H9 (cell line): ENCODE measurements at places on chromosomes 11 and 22. TPM values are rescaled to one million over a fixed set of nuclear protein-coding genes. Genes with fewer than 3 reads are reported as not detected.

DNA sequence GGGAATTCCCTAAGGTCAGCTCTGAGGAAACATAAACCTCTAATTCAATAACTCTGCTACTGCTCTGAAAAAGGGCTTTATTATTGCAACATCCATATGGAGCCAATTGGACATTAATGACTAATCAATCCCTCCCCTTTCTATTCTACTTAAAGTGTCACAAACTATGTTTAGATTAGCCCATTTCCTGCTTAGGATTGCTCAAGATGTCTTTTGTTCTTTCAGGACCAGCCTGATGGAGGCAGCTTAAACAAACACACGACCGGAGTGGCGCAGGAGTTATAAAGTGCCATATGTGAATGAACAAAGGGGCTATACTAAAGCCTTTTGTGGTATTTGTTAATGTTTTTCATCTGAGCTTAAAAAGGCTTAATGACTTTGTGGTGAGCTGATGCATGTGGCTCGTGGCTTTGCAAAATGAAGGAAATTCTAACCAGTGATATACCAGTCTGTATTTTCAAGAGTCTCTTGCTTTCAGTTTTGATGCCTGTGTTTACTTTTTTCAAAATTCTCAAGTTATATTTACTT lies 354.4 kb downstream of the SOX6 start:
- H3K27ac ChIP-seq = no peak overlapping the region
- no peaks in the 10 kb centered on the region for H3K4me1 ChIP-seq
- H3K36me3 ChIP-seq = no peaks in the 10 kb centered on the region
- DNase-seq = no peak
- no peak overlapping the region for H3K4me3 ChIP-seq

GRCh38 chr11:131506348-131506747 lies 135.9 kb downstream of the NTM start:
- H3K36me3 ChIP-seq = no peaks in the 10 kb centered on the region
- no peak overlapping the region for H3K27ac ChIP-seq
- DNase-seq = no peak
- no peaks in the 10 kb centered on the region for H3K27me3 ChIP-seq
- H3K4me1 ChIP-seq = no peaks in the 10 kb centered on the region

GRCh38 chr11:11400121-11400520 lies 47.1 kb upstream of the CSNK2A3 start:
- H3K27ac ChIP-seq = no peak overlapping the region
- H3K36me3 ChIP-seq = no peaks in the 10 kb centered on the region
- DNase-seq = no peak
- H3K4me3 ChIP-seq = no peak overlapping the region
- peaks cover 6% of the 10 kb centered on the region; the same call in 1 of the 2 replicates for H3K4me1 ChIP-seq
- H3K27me3 ChIP-seq = no peaks in the 10 kb centered on the region

DNA sequence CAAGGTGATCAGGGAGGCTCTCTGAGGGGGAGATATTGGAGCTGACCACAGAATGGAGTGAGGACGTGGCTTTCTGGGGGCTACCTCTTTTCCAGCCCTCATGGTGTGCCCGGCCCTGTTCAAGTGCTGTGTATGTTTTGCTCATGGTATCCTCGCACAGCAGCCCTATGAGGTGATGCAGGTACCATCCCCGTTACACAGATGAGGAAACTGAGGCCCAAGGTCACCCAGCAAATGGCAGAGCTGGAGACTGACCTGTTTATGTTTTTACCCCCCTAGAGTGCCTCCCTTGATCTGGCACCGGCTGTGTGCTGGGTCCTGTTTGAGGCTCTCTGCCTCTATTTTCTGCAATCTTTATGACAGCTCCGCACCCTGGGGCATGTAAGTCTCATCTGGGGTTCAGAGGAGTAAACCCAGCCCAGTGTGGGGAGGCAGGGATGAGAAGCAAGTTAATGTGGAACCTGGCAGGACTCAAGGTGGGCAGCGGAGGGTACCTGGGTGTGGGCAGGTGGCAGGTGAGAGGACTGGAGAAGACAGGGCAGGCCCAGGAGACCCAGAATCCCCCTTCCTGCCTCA lies 20.8 kb downstream of the SGSM1 start:
- no peaks in the 10 kb centered on the region for H3K36me3 ChIP-seq
- no peak overlapping the region for H3K4me3 ChIP-seq
- no peak overlapping the region for H3K27ac ChIP-seq
- H3K4me1 ChIP-seq = no peaks in the 10 kb centered on the region; the same call in 1 of the 2 replicates
- no peak for DNase-seq
- H3K27me3 ChIP-seq = no peaks in the 10 kb centered on the region

DNA sequence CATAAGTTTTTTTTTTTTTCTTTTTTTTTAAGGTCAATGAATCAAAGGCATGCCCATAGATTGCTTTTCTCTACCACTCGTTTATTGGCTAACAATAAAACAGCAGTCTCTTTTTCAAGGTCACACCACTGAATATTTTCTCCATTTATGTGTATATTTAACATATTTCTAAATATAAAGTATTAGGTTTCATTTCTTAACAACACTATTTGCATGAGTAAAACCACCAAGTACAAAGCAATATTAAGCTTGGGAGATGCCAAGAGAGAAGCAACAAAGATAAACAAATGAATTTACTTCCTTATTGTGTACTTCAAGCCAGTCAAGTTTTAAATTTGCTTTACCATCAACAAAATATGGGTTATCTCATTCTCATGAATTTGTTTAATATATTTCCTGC lies 708.9 kb upstream of the CCDC179 start:
- H3K4me3 ChIP-seq = no peak overlapping the region
- DNase-seq = no peak
- no peaks in the 10 kb centered on the region for H3K27me3 ChIP-seq
- no peaks in the 10 kb centered on the region for H3K4me1 ChIP-seq
- H3K27ac ChIP-seq = no peak overlapping the region

DNA sequence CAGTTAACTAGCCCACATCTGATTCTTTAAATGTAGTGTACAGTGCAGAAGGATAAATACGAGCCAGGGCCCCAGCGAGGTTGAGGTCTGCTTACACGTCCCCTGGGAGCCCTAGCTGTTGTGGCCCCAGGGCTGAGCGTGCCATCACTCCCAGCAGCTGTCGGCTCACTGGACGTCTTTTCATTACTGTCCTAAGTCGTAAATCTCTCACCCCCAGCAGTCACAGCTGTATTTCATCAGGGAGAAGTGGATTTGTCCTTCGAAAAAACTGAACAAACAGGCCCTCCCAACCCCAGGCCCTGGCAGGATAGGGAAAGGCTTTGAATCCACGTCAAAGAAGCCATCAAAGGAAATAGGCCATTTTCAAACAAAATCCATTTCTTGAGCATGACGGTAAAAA lies 110.4 kb upstream of the CSNK2A3 start:
- H3K27ac ChIP-seq = no peak overlapping the region
- no peaks in the 10 kb centered on the region for H3K27me3 ChIP-seq
- H3K4me1 ChIP-seq = no peaks in the 10 kb centered on the region

- peaks cover 6% of the 10 kb centered on the region; the same call in 1 of the 2 replicates for H3K4me1 ChIP-seq
- no peaks in the 10 kb centered on the region for H3K27me3 ChIP-seq
- DNase-seq = no peak
- H3K27ac ChIP-seq = no peak overlapping the region
- no peaks in the 10 kb centered on the region for H3K36me3 ChIP-seq
- H3K4me3 ChIP-seq = no peak overlapping the region
These were observed 26.7 kb downstream of the CD44 start for GRCh38 chr11:35165423-35166368.

- H3K4me3 ChIP-seq = no peak overlapping the region
- H3K36me3 ChIP-seq = no peaks in the 10 kb centered on the region
- no peak for DNase-seq
These were observed 441.0 kb downstream of the NELL1 start for GRCh38 chr11:21110415-21110814.

DNA sequence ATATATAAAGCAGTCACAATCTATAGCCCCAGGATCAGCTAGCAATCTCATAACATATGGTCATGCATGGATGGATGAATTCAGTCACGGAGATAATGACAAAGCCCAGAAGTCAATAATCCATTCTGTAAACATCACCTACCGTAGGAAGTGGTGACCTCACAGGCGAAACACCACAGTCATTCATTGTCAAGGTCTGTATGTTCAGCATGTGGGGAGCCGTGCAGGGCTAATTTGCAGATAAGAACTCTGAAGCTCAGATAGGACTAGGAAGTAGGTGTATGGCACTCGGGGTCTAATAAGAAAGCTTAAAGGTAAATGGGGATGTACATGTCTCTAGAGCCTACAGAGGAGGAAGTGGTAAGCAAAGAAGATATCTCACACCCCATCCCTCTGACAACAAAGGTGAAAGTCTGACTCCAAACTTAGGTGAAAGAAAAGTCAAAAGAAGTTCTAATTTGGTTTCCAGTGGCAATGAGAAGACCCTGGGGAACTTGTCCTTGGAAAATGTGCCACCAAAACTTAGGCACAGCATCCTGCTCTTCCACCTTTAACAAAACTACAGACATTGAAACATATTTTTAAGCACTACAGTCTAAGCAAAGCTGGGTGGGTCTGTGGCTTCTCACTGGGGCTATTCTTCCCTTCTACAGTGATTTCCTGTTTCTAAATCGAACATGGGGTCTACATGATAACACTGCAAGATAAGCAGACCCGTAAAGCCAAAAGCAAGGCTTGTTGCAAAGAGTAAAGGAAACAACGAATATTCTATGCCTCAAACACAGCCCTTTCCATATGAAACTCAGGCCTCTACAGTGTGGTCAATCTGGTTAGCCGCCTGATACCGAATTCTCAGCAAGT lies 5.2 kb downstream of the CRTAM start:
- no peaks in the 10 kb centered on the region for H3K4me1 ChIP-seq
- H3K36me3 ChIP-seq = no peaks in the 10 kb centered on the region
- H3K4me3 ChIP-seq = no peak overlapping the region
- no peaks in the 10 kb centered on the region for H3K27me3 ChIP-seq

DNA sequence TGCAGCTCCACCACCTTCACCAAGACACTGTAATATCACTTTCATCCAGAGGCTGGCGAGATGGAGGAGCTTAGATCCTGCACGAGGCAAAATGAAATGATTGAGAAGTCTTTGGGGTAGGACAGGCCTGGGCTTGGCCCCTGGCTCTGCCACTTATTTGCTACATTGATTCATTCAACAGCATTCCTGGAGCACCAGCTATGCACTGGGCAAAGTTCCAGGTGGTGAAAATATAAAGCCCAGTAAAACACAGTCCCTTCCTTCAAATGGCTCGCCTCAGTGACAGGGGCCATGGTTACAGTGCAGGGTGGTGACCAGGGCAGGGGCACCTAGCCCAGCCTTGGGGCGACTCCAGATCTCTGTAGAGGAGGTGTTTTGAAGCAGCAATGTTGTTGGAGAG lies 19.7 kb downstream of the ALX4 start:
- no peak overlapping the region for H3K27ac ChIP-seq
- no peak for DNase-seq
- no peaks in the 10 kb centered on the region for H3K36me3 ChIP-seq
- no peaks in the 10 kb centered on the region for H3K27me3 ChIP-seq

- DNase-seq = no peak
- peak overlapping the region; percentile 42; the same call in 1 of the 3 replicates for H3K4me3 ChIP-seq
- H3K36me3 ChIP-seq = no peaks in the 10 kb centered on the region
- no peak overlapping the region for H3K27ac ChIP-seq
- peaks cover 28% of the 10 kb centered on the region; the same call in 1 of the 2 replicates for H3K4me1 ChIP-seq
- H3K27me3 ChIP-seq = no peaks in the 10 kb centered on the region
These were observed 163.3 kb upstream of the RASSF10 start for GRCh38 chr11:12845739-12846358.

GRCh38 chr22:49954354-49954753 lies 6.2 kb upstream of the PIM3 start:
- H3K27me3 ChIP-seq = no peaks in the 10 kb centered on the region
- H3K27ac ChIP-seq = no peak overlapping the region
- no peaks in the 10 kb centered on the region for H3K4me1 ChIP-seq
- H3K36me3 ChIP-seq = no peaks in the 10 kb centered on the region

- no peak overlapping the region for H3K4me3 ChIP-seq
- H3K27me3 ChIP-seq = no peaks in the 10 kb centered on the region
- no peaks in the 10 kb centered on the region for H3K4me1 ChIP-seq
- H3K36me3 ChIP-seq = peaks cover 74% of the 10 kb centered on the region
These were observed 14.7 kb upstream of the CHRNA10 start for GRCh38 chr11:3685923-3686322.

- peaks cover 8% of the 10 kb centered on the region; the same call in 1 of the 2 replicates for H3K4me1 ChIP-seq
- no peak overlapping the region for H3K27ac ChIP-seq
- DNase-seq = peak; percentile 57
- peaks cover 81% of the 10 kb centered on the region for H3K36me3 ChIP-seq
These were observed 89.3 kb downstream of the BCR start for GRCh38 chr22:23269441-23270211.

DNA sequence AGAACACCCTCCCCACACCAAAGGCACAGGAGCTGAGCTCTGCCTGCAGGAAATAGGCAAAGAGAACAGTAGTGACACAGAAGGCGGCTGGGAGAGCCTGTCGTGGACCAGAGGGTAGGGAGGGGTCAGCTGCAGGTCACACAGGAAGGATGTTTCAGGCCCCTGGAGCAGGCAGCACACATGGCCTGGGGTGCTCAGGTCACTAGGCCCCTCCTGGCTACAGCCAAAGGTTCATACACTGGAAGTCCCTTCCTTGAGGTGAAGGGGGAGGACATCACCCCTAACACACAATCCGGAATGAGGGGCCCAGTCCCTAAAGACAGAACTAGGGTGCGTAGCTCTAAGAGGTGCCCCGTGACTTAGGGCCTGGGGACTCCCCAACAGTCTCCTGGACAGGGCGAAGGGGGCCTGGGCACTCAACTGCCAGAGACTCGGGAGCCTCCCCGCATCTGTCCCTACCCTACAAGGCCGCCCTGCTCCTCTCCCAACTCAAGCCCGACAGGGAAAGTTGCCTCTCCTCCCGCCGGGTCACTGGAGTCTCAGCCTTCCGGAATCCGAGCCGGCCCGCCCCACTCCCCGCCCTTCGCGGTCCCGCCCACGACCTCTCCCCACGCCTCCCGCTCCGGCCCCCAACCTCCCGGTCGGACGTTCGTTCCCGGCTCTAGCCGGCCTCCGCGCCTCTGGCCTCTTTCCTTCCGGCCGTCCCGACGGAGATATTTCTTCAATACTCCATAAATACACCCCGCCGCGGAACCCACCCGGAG lies at the start of gene CYB5R2:
Gene CYB5R2 (minus strand): TSS at position 541 of the 764 bp plus-strand sequence. CDS start 675 bp downstream, outside the sequence.
- H3K27me3 ChIP-seq = no peaks in the 10 kb centered on the region
- peak within 1 kb of the TSS; percentile 78 for H3K4me3 ChIP-seq
- peaks cover 5% of the 10 kb centered on the region; the same call in 1 of the 2 replicates for H3K4me1 ChIP-seq
- H3K36me3 ChIP-seq = peaks cover 39% of the 10 kb centered on the region

- H3K4me1 ChIP-seq = no peaks in the 10 kb centered on the region
- no peak for DNase-seq
- H3K4me3 ChIP-seq = no peak overlapping the region
These were observed 64.0 kb downstream of the CD6 start for GRCh38 chr11:61035526-61035835.

SLC17A6 gene
- not detected in 2 replicates for total RNA-seq

SCUBE1 gene
- 1.2 and 1.4 TPM in 2 replicates for total RNA-seq

OR8H3 gene
- not detected in 2 replicates for total RNA-seq

DEPDC7 gene
- 4.4 TPM in 2 replicates for total RNA-seq

SULT4A1 gene
- total RNA-seq = 15.0 and 16.2 TPM in 2 replicates

ISX gene
- not detected in 2 replicates for total RNA-seq

OR8J1 gene
- total RNA-seq = not detected in 2 replicates

C11orf86 gene
- total RNA-seq = 0.24 TPM in 1 of 2 replicates, not detected in the other

IGLL1 gene
- not detected in 2 replicates for total RNA-seq

OR52I1 gene
- total RNA-seq = not detected in 2 replicates

SCGB1D2 gene
- not detected in 2 replicates for total RNA-seq

KIF18A gene
- 25.3 and 25.9 TPM in 2 replicates for total RNA-seq
